ENCODE measurements at places on chromosomes 7 and 10.

DNA sequence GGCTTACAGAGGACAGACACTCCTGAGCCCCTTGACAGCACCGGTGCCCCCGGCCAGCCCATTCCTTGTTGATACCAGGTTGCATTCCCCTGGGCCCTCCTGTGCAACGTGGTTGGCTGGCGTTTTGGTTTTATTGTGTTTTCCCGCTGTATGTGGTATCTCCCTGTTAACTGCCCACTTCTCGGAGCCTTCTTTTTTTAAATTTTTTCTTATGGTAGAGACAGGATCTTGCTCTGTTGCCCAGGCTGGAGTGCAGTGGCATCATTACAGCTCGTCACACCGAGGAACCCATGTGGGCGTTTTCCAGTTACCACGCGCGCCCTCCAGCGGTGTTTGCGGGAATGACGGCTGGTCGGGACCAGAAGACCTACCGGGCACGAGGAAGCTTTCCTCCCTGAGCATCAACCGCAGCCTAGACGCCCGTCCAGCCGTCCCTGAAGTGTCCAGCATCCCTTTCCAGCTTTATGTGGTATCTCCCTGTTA is 16.9 kb upstream of the ZFAND2A start:
- no peak overlapping the region for H3K4me3 ChIP-seq
- H3K36me3 ChIP-seq, result no peaks in the 10 kb centered on the region
- no peak for DNase-seq

DNA sequence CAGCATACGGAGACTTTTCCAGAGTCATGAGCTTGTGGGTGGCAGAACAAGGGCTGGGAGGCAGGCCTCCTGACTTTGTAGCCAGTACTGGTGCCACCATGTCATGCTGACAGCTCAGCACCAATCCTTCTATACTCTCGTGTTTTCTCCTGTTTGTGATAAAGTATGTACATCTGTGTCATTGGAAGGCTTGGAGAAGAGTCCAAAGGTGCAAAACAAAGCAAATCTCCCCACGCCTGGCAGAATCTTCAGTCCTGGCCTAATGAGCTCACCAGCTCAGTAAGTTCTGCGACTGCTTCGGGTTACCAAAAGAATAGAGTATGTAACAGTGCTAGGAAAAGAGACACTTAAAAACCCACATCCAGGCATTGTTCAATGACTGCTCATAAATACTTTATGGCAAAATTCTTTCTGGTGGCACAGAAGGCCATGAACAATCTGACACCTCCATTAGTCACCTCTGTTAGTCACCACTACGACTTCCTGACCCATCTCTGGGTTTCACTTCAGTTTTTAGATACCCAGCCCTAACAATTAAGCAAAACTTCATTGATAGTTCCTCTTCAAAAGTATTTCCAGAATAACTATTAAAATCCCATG is 24.5 kb downstream of the STEAP1 start:
- DNase-seq, result peak; percentile 90
- H3K4me3 ChIP-seq, result peak overlapping the region; percentile 34
- H3K27ac ChIP-seq, result peak overlapping the region; percentile 80
- H3K36me3 ChIP-seq, result no peaks in the 10 kb centered on the region
- H3K4me1 ChIP-seq, result peaks cover 15% of the 10 kb centered on the region
- no peaks in the 10 kb centered on the region for H3K27me3 ChIP-seq

GRCh38 chr10:12906051-12906541 is 95.4 kb downstream of the CCDC3 start:
- no peaks in the 10 kb centered on the region for H3K4me1 ChIP-seq
- no peak overlapping the region for H3K4me3 ChIP-seq
- H3K27me3 ChIP-seq, result no peaks in the 10 kb centered on the region

DNA sequence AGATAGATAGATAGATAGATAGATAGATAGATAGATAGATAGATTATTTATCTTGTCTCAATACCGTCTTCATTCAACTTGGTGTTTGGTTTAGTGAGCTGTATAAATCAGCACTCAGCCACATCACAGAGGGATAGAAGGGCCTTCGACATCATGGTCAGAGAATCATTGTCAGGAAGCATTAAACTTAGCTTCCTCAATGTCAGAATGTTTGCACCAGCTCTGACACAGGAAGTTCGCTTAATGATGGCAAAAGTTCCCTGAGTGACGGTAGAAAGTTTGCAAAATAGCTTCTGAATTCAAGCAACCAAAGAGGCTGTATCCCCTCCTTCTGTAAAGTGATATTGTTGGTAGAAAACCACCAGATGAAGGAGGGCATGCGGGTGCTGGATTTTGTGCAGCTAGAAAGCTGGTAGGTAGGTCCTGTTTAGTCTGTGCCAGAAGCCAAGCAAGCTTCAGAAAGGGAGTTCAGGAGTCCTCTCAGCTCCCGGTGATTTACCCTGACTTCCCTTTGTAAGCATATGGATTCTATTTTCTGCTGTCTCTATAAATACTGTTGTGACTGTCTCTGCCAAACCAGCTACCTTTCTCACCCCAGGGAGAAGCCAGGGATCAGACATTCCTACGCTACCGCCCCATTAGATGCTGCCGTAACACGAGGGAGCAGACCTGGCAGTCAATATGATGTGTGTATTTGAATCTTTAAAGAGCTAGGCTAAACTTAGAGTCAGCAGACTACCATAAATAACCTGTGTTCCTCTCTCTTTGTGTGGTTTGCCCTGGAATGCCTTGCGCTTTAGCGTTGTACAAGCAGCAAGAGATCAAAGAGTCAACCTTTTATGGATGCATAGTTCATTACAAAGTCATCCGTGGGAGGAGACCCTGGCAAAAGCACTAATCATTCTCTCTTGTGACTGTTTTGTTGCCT is 200.5 kb upstream of the KIAA1217 start:
- DNase-seq, result peak; percentile 98
- peak overlapping the region; percentile 69 for H3K27ac ChIP-seq
- H3K36me3 ChIP-seq, result no peaks in the 10 kb centered on the region
- H3K27me3 ChIP-seq, result no peaks in the 10 kb centered on the region
- peaks cover 23% of the 10 kb centered on the region for H3K4me1 ChIP-seq

GRCh38 chr10:96511044-96511945 is 2.4 kb downstream of the TLL2 start:
- no peak overlapping the region for H3K4me3 ChIP-seq
- H3K27me3 ChIP-seq, result peaks cover 6% of the 10 kb centered on the region
- H3K36me3 ChIP-seq, result no peaks in the 10 kb centered on the region

Data from astrocyte (in vitro differentiated cells and primary cell).